HuH-7 (cell line): ENCODE measurements at places on chromosomes 3 and 15.

DNA sequence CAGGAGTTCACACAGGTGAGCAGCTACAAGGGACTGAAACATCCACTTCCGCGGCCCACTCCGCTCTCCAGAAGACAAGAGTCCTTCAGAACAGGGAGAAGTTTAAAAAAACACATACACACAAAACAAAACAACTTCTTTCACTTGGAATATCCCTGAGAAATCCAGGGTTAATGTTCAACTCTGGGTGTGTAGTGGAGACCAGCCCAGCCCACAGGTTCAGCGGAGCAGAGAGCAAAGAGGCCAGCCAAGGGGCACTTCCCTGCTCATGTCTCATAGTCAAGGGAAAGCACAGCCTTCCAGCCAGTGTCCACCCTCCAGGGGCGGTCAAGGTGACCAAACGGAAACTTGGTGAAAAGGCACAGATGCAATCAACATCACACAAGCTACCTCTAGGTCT lies 41.6 kb downstream of the WNT5A start:
- peak; percentile 17 for DNase-seq

DNA sequence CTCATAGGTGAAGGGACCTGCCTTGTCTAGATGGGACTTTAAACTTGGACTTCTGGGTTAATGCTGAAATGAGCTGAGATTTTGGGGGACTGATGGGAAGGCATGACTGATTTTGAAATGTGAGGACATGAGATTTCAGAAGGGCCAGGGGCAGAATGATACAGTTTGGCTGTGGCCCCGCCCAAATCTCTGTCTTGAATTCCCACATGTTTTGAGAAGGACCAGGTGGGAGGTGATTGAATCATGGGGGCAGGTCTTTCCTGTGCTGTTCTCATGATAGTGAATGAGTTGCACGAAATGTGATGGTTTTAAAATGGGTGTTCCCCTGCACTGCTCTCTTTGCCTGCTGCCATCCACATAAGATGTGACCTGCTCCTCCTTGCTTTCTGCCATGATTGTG lies 42.8 kb downstream of the ILDR1 start:
- DNase-seq: no peak

- no peak for DNase-seq
Measured at GRCh38 chr15:51223771-51224229, 114.6 kb downstream of the CYP19A1 start.

DNA sequence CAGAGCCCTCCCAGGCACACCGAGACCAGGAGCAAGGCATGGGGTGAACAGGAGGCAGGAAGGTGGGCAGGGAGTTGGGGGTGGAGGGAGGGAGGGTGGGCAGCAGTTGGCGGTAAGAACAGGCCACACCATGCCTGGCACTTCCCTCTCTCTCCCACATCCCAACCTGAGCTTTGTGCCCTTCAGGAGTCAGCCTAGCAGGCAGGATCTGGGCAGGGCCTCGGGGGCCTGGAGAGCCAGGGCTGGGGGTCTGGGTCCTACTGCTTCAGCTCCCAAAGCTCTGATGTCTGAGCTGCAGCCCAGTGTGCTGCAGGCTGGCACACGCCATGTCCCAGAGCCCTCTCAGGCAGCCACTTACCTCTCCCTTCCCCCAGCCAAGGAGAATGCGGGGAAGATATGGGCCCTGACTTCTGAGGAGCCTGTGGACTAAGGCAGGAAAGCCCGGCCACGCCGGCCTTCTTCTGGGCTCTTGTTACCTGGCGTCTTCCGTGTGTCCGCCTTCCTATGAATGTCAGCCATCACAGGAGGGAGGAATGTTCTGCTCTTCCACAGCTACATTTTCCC lies 2.9 kb upstream of the MYL3 start:
- no peak for DNase-seq

DNA sequence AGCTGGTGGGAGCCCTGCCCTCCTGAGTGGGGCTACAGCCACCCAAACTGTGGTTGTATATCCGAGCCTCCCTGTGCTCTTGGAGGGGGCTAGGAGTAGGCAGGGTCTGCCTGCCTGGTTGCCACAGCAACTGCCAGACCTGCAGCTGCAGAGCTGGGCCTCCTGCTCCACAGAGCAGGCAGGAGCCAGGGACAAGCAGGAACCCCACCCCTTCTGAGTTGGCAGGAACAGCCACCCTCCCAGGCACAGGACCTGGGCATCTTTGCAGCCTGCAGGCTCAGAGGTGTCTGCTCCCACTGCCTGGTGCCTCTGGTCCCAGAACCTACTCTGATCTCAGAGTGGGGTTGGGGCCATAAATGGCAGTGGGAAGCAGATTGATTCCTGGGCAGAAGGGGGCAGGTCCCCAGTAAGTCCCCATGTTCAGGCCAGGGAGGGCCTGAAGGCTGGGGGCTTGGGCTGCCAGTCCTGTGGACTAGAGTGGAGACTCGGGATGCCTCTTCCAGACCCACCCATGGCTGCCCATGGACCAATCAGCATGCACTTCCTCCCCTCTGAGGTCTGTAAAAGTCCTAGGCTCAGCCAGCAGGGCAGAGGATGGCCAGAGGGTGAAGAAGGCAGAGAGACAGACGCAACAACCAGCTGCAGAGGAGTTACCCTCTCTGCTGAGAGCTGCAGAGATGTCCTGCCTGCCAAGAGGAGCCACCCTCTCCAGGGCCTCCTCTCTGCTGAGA lies 10.3 kb upstream of the LRRC31 start:
- no peak for DNase-seq

DNA sequence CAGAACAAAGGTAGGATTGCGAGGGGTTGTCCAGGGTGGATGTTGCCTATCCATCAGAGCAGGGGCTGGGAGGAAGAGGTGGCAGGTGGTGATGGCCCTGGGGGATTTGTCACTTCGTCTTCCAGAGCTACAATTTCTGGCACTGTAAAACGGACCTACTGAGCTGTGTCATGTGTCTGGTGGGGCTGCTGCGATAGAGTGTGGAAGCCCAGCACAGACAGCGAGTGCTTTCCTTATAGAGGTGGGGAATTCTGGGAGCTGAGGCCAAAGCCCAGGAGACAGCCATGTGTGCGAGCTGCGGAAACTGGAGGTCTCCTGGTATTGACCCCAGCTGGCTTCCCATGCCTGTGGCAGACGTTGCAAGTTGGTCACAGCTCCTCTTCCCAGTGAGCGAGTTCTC lies 61.2 kb upstream of the SEC22A start:
- DNase-seq: no peak

- no peak for DNase-seq
Measured at GRCh38 chr3:125137358-125138033, 75.1 kb downstream of the SLC12A8 start.

- DNase-seq: no peak
Measured at GRCh38 chr3:7581831-7582230, 720.9 kb downstream of the GRM7 start.

GRCh38 chr3:116863270-116863770 lies 153.7 kb downstream of the TUSC7 start:
- DNase-seq: no peak

DNA sequence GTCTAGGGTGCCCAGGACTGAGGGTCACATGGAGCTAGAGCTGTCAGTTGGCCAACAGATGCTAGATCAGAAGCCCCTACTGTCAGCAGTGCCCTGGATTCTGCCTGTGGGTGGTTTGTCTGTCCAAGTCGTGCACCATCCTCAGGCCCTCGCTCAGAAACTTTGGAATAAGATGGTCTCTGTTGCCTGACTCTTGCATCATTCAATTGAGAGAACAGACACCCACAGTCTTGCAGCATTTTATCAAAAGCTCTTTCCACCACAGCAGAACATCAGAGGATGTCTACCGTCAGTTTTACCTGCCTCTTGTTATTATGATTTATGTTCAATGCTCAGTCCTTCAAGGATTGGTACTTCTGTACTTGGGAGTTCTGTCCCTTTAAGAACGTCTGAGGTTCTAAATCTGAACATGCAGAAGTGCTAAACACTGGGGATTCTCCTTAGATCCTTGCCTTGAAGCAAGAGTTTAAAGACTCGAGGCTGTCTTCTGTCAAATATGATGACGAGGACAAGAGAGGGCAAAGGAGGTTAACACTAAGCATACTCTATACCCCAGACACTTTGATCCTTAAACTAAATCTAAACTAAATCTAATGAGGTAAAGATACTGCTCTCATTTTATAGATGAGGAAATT lies 4.8 kb downstream of the AQP9 start:
- no peak for DNase-seq

GRCh38 chr3:101268141-101268540 lies 52.2 kb downstream of the IMPG2 start:
- DNase-seq: no peak

DNA sequence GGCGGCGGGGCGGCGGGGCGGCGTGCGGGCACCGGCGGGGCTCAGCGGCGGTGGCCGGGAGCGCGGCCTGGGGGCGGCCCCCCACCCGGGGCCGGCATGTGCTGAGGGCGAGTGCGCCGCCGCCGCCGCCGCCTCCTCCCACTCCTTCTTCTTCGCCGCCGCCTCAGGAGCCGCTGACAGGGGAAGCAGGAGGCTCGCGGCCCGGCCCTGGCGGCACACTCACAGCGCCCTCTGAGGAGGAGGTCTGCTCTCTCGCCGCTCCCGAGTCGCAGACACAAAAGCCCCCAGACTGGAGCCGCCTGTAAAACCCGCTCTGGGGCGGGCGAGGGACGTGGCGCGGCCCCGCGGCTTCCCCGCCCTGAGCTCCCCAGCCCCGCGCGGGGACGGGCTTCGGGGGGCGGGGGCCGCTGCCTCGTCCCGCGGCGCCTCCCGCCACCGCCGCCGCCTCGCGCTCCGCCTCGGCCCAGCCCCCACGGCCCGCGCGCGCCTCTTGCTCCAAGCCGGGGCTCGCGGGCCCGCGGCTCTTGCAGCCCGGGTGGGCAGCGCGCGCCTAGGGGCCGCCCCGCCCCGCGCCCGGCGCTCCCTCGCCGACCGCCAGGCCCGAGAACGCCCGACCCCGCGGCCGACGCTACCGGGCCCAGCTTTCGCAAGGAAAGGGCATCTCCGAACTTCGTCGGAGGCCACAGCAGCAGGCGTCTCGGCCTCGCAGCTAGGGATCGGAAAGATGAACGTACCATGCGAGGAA lies at the start of gene PYGO1:
PYGO1 (minus strand) TSS at position 276 of the 745 bp plus-strand sequence. CDS start 462 bp downstream, outside the sequence.
- DNase-seq: peak; percentile 66

- DNase-seq: no peak
Measured at GRCh38 chr3:121768452-121768851, 18.9 kb upstream of the GOLGB1 start.

- no peak for DNase-seq
Measured at GRCh38 chr3:188649521-188649920, 495.6 kb downstream of the LPP start.

DNA sequence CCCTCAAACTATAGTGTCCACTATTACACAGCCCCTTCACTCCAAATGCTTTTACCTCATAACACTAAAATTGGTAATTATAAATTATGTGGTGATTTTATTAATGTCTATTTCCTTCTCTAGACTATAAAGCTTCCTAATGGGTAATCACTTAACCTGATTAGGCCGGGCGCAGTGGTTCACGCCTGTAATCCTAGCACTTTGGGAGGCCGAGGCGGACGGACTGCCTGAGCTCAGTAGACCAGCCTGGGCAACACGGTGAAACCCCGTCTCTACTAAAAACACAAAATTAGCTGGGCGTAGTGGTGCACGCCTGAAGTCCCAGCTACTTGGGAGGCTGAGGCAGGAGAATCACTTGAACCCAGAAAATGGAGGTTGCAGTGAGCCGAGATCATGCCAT lies 71.3 kb upstream of the PYGO1 start:
- DNase-seq: no peak

DNA sequence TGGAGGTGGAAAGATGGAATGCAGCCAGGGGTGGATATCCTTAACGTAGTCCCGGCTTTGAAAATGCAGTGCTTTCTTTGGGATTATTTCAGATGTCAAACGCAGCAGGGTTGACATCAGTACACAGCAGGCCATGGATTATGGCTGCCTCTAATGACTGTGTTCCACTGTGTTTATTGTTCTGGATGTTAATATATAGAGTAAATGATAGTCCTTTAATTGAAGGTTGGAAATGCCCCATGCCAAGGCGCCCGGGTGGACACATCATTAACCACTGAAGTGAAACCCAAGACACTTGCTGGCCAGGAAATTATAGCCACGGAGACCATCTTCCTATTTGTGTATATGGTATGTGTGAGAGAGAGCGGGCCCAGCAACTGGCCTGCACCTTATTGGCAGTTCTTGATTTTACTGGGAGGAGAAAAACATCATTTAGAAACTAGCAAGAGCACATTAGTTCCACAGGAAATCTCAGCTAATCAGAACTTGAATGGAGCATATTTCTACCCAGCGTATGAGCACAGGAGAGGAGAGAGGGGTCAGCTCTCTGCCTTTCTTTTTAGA lies 254.9 kb upstream of the RASGRP1 start:
- DNase-seq: no peak

- no peak for DNase-seq
Measured at GRCh38 chr15:71109130-71109529, 6.1 kb upstream of the THSD4 start.

DNA sequence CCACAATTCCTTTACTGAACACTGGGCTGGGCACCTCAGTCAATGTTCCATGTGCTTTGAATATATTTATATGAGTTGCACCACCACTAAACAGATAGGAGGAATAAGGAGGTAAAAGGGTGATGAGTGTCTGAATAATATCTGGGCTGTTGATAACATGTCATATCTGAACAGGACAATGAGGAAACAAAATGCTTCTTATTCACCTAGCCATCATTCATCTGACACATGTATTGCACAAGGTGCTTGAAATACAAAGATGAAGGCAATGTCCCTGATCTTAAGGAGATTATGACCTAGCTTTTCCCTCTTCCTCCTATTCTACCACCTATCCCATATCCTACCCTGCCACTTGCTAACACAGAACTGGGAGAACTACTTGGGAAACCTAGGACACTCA lies 8.0 kb upstream of the CERS3 start:
- DNase-seq: no peak

- no peak for DNase-seq
Measured at GRCh38 chr3:81216192-81216591, 545.3 kb downstream of the GBE1 start.

DNA sequence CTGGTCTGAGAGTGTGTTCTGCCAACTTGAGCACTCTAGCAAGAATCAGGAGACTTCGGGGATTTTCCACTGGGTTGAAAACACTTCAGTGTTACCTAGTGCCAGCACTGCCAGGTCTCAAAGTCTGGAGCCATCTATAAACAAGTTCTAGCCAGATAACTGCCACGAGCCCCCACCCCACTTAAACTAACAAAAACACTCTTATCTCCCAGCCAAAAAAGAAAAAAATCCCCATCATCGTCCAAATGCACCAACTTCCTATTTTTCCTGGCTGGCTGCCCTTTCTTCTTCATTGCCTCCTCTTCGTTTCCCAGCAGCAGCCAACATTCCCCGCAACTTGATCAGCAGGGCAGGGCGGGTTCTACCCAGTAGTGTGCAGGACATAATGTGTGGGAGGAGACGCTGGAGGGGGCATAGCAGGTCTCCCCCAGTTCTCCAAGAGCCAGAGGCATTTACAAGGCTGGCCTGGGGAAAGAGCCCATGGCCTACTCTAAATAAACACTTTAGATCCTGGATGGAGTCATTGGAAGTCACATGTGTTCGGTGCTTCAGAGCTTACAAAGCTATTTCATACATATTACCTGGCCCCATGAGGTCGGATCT lies 29.5 kb downstream of the C2CD4B start:
- no peak for DNase-seq
